ENCODE measurements at places on chromosomes 6 and 20.

DNA sequence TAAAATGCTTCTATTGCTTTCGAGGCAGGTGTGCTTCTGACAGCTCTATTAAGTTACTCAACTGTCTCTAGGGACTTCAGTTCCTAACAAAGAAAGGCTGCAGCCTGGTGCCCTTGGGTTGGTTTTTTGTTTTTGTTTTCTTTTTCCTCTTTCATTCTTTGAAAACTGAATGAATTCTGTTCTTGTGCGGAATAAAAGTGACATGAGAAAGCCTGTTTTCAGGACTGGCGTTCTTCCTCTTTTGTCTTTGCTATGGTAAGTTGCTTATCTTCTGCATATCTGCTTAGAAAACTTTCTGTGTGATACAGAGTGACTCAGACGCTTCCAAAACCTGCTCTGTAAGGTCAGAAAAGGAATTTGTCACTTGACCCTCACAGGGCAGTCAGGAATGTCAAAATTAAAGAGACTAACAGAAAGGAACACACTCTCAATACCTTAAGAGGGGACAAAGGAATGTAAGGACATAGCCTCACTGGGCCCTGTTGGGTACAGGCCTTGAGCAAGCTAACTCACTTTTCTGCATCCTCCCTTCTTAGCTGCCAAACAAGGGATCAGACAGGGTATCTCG, 56.2 kb upstream of the NHSL1 start:
- peak; percentile 19 for DNase-seq

GRCh38 chr20:46799781-46800408, 90.4 kb downstream of the SLC2A10 start:
- DNase-seq = no peak

DNA sequence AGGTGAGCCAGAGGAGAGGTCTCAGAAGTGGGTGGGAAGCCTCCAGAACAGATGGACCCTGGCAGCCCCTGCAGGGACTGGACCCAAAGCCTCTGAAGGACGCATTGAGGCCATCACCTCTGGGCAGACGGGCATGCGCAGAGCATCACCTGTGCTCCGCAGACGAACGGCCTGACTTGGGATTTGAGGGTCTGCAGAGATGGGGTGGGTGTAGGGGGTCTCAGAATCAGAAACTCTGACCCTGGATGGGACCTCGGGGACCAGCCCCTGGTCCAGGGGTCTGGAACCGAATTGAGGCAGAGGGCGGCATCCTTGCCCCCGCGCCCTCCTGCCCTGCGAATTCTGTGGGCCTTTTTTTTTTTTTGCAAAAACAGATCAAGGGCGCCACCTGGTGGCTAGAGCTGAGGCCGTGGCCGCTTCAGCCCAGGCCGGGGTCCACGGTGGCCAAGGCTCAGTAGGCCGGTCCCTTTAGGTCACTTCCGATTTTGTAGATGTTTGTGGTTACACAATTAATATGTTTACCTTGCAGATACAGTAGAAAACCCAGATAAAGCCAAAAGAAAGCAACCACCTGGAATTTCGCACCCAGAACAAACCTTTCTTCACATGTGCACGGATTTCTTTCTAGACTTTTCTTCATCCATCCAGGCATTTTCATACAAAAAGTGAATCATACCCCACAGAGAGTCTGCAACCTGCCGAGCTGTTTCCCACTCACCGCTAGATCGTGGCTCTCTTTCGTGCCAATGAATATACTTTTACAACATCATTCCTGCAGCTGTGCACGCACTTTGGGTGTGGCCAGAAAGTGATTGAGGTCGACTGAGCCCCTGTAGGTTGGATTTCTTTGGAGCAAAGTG, 25.9 kb downstream of the ZBP1 start:
- peak; percentile 35 for DNase-seq

- no peak for DNase-seq
Measured at GRCh38 chr6:110656492-110656891, 158.8 kb downstream of the CDK19 start.

DNA sequence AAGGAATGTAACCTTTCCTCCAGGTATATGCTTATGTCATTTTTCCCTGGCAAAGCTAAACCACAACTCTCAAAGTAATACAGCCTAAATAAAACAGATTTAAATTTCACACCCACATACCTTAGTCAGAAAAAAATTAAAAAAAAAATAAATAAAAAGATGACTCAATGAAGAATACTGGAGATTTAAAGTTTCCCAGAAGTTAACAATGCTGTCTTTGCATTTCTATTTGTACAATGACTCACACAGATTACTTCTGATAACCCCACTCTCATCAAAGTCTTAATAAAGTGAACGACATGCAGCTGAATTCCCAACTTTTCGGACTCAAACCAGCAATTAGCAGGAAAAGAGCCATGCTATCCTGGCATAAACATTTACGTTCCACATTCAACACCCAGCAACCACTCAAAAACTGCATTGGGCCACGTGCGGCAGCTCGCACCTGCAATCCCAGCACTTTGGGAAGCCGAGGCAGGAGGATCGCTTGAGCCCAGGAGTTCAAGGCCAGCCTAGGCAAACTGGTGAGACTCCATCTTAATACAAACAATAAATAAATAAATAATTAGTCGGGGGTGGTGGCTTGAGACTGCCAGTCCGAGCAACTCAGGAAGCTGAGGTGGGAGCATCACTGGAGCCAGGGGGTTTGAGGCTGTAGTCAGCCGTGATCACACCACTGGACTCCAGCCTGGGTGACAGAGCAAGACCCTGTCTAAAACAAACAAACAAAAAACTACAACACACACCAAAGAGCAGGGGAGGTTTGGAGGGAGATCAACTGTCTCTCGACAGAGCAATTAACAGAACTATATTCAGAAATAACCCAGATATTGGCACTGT, 130.5 kb downstream of the WDR27 start:
- DNase-seq = peak; percentile 74

DNA sequence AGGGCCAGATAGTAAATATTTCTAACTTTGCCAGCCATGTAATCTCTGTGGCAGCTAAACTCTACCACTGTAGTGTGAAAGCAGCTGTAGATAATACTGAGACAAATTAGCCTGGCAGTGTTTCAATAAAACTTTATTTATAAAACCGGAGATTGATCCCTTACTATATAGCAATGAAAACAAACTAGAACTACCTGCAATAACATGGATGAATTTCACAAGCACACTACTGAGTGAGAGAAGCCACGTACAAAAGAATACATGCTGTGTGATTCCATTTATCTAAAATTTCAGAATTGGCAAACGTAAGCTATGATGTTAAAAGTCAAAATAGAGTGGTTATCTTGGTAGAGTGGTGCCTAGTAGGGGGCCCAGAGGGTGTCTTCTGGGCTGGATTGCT, 198.7 kb upstream of the SGK1 start:
- DNase-seq = no peak

GRCh38 chr6:80209430-80209829, 103.0 kb downstream of the BCKDHB start:
- DNase-seq = no peak

GRCh38 chr6:41200296-41200900, 551 bp downstream of the TREML2 start:
- peak; percentile 26 for DNase-seq

GRCh38 chr6:4904461-4905025, 99.3 kb downstream of the RPP40 start:
- DNase-seq = no peak

Measured in Daoy (cell line).